ENCODE measurements at places on chromosomes 4 and X.

DNA sequence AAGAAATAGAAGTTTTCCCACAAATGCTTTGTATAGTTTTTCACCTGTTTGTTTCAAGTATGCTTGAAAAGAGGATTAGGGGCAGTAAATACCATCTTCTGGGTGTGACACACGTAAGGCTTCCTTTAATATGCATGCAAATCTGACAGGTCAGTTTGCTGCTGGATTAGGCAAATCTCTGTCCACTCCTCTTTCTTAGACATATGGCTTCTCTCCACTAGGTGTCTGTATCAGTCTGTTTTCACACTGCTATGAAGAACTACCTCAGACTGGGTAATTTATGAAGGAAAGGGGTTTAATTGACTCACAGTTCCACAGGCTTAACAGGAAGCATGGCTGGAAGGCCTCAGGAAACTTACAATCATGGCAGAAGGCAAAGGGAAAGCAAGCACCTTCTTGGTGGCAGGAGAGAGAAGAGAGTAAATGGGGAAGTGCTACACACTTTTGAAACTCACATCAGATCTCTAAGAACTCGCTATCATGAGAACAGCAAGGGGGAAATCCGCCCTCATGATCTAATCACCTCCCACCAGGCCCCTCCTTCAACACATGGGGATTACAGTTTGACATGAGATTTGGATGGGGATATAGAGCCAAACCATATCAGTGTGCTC is 66.9 kb downstream of the TAB3 start:
- DNase-seq, result no peak

DNA sequence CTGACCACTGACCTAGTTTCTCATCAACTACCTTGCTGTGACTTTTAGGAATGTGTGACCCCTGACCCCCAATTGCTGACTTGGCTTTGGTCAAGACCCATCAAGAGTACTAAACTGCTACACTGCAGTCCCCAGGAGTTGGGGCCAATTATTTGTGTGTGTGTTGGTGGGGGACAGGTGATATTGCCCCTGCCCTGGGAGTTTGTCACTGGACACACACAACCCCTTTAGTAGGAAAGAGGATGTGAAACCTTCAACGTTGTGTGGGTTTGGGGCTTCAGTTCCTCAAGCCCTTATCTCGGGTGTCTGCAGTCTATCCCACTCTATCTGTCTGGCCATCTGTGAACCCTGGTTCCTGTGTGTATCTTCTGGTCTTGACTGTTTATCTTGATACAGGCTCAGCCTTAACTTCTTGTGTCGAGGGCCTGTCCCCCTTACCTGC is 6.5 kb downstream of the SASH3 start:
- DNase-seq, result no peak

GRCh38 chrX:50707405-50707804 is 106.6 kb downstream of the SHROOM4 start:
- DNase-seq, result no peak

DNA sequence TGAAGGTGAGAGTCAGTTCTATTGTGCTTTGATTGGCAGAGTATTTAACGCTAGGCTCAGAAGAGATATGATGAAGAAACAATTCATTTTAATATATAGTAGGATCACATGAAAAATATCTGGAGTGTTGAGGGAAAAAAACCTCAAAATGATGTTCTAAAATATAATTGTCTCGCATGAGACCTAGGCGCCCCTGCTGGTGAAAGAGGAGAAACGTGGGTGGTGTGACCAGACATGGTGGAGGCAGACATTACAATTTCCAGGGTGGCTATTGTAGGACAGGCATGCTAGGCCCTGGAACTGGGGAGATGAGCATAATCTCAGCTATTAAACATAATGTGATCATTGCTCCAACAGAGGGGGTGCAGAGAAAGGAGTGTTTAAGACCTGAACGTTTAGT is 210.0 kb downstream of the HS3ST1 start:
- DNase-seq, result no peak

GRCh38 chr4:833156-833555 is 7.2 kb upstream of the CPLX1 start:
- no peak for DNase-seq

GRCh38 chr4:141540643-141541042 is 95.7 kb upstream of the IL15 start:
- DNase-seq, result no peak

GRCh38 chrX:32987142-32987541 is 224.2 kb downstream of the DMD start:
- DNase-seq, result no peak

DNA sequence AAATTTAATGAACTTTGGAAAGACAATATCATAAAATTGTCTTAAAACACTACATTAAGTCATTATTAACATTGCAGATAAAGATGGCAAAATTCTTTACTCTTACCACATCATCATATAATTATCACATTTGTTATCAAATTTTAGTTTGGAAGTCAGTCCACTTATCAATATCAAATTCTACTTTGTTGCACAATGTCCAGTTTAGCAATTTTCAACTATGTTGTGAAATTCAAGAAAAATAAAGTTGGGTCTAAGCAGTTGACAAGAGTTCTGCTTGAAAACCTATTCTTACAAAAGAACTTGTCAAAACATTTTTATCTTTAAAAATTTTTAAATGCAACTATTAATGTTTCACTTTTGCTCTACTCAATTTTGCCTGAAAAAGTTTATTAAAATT is 44.7 kb upstream of the TET2 start:
- DNase-seq, result no peak

- DNase-seq, result no peak
These were observed 281.3 kb upstream of the FTHL17 start for GRCh38 chrX:31353095-31353494.
